Stimulated activated CD4-positive, alpha-beta T cell treated with anti-CD3 and anti-CD28 coated beads, Interleukin-15, amount 100 ng/mL, for 1 hour (primary cell): ENCODE measurements at places on chromosomes 2 and 18.

- DNase-seq, result no peak
These were observed 41.0 kb downstream of the CDKL4 start for GRCh38 chr2:39202639-39203369.

DNA sequence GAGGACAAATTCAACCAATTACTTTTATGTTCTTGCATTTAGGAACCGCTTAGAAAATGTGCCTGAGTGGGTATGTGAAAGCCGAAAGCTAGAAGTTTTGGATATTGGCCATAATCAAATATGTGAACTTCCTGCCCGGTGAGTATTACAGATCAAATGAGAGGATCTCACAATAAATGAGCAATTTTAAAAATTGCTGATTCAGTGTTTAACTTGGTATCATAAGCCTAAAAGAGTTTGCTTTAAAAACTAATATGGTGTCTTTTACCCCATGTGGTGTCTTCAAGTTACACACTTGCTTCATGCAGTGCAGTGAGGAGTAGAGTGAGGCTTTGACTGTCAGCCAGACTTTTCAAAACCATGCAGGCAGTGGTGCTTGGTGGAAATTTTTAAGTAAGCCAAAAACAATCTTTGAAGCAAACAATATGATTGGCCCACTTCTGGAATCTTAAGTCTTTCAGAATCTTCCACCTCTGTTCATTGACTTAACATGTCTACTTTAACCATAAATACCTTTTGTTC, 199.6 kb downstream of the PHLPP1 start:
- DNase-seq, result no peak

DNA sequence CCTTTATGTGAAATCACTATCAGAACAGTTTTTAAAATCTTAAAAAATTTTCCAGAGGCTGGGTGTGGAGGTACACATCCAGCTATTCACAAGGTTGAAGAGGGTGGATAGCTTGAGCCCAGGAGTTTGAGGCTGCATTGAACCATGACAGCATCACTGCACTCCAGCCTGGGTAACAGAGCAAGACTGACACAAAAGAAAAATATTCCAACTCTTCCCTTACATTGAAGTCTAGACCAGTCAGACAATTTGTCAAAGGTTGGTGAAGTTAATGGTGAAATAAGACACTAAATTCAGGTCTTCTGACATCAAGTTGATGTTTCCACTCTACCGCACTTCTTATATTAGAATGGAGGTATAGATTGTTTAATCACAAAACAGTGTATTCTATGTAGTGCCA, 52.8 kb downstream of the HYCC2 start:
- no peak for DNase-seq

DNA sequence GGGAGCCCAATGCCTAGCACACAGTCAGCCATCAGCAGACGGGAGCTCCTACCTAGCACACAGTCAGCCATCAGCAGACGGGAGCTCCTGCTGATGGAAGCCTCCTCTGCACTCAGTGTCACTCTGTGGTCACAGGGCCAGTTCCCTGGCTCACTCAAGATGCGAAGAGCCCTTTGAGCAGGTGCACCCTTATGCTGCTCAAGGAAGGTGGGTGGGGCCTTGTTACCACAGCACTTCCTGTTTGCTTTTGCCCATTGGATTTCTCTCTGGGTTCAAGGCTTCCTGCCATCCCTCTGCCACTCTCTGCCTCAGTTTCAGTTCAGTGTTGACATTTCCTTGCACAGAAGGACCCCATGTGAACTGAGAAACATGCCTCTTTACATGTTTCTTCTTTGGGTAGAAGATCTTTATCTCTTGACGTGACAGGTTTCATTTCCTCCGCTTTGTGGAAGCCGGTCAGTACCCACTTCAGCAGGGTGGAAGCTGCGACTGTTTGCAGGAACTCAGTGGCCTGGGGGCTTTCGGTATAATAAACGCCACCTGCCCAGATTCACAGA, 11.6 kb downstream of the TRIB2 start:
- peak; percentile 11 for DNase-seq

- no peak for DNase-seq
These were observed 13.0 kb downstream of the IL18R1 start for GRCh38 chr2:102368461-102369109.

- DNase-seq, result no peak
These were observed 79.9 kb downstream of the EPAS1 start for GRCh38 chr2:46377101-46377581.
